ENCODE measurements at places on chromosomes 1 and 21.
A peak's percentile ranks its signal among the peaks of the same experiment; 100 is the strongest.

GRCh38 chr1:187078916-187079315, 250.2 kb downstream of the PLA2G4A start:
- no peaks in the 10 kb centered on the region for H3K27me3 ChIP-seq
- no peaks in the 10 kb centered on the region for H3K4me1 ChIP-seq
- DNase-seq, result no peak

- peaks cover 22% of the 10 kb centered on the region for H3K4me1 ChIP-seq
- DNase-seq, result no peak
- no peak overlapping the region for H3K4me3 ChIP-seq
- H3K36me3 ChIP-seq, result no peaks in the 10 kb centered on the region
Measured at GRCh38 chr1:178945763-178946266, 74.9 kb upstream of the ANGPTL1 start.

DNA sequence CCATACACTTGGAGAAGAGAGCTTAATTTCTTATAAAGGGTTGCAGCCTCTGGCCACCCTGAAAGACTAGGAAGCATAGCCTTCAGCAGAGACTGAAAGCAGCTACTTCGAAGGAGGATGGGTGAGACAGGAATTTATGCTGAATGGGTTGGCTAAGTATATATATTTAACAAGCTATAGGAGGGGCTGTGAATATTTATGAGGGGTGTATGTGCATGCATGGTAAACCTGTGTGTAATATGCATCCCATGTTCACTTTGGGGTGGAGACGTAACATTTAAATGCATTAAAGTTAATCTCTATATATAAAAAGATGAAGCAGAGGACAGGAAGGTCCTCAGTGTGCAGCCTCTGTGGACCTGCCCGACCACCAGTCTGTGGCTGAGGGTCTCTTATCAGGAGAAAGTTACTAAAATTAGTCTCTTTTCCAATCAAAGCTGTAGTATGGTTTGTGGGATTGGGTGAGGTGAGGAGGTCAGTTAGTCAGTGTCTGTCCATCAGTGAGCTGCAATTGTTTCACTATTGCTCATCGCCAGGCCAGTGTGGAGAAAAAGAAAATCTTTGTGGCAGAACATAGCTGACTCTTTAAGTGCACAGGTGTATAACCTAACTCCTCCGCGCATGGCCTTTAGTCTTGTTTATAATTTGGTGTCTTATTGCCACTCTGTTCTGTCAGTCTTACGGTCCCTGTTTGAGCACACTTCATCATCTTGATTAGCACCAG, 35.4 kb upstream of the DSCAM start:
- H3K36me3 ChIP-seq, result no peaks in the 10 kb centered on the region
- no peaks in the 10 kb centered on the region for H3K27me3 ChIP-seq
- no peak overlapping the region for H3K4me3 ChIP-seq
- no peaks in the 10 kb centered on the region for H3K4me1 ChIP-seq
- DNase-seq, result no peak
- H3K27ac ChIP-seq, result no peak overlapping the region

DNA sequence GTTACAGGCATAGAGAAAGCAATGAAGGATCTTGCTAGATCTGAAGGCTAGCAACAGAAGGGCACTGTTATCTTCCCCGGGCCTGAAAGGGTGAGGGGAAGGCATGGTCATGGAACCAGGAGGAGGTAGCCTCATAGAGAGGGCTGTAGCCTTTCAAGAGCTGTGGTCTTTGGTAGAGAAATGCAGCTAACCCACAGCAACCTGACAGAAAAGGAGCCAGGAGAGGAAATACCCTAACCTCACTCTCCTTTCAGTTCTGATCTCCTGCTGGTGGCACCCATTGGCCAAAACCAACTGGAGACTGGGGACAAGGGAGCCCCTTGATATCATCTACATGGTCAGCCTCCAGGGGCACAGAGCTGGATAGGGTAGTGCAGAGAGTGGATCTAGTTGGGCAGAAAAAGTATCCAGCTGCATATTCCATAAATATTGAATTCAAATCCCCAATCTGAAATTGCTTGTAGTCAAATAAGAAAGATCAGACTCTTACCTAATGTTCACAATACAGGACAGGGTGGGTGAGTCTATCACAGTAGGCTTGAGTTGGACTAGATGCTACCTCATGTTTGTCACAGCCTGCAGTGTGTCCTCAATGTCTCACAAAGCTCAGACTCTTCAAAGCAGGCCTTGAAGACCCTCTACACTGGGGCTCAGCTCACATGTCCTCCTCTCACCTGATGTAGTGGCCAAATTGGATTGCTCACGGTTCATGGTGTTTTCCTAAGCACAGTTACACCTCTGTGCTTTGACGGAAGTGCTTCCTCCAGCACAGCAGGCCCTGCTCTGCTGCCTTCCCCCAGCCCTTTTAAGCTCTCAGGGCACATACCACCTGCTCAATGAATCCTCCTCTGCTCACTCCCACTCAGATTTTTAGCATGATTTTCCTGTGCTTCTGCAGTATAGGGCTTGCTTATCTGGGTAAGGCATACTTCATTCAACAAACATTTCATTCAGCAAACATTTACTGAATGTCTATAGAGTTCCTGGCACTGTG, 74.1 kb upstream of the JUN start:
- H3K36me3 ChIP-seq, result no peaks in the 10 kb centered on the region
- H3K4me3 ChIP-seq, result no peak overlapping the region
- H3K4me1 ChIP-seq, result peaks cover 33% of the 10 kb centered on the region
- no peak overlapping the region for H3K27ac ChIP-seq
- no peak for DNase-seq

DNA sequence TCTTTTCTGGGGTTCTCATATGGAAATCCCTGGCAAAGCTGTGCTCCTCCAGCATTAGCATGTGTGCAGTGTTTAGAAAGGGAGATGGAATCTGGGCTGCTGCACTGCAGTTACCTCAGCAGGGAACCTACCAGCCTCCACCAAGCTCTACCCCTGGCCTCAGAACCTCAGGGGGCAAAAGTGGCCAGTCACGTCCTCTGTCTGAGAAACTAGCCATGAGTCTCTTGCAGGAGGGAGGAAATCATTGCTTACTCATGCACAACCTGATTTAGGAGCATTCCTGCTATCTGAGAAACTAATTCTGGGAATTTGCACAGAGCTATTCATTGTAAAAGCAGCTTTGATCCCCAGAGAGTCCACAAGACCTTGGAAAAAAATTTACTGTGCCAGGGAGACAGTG, 80.6 kb upstream of the IPO9 start:
- H3K4me1 ChIP-seq, result peaks cover 19% of the 10 kb centered on the region
- H3K27me3 ChIP-seq, result no peaks in the 10 kb centered on the region
- no peak for DNase-seq
- H3K27ac ChIP-seq, result no peak overlapping the region

- H3K27ac ChIP-seq, result no peak overlapping the region
- DNase-seq, result no peak
- no peaks in the 10 kb centered on the region for H3K27me3 ChIP-seq
- peaks cover 9% of the 10 kb centered on the region for H3K36me3 ChIP-seq
- H3K4me1 ChIP-seq, result peaks cover under 1% of the 10 kb centered on the region
Measured at GRCh38 chr1:20148571-20149500, 9.7 kb downstream of the PLA2G2F start.

- DNase-seq, result peak; percentile 65
- peak within 1 kb of the TSS; percentile 91 for H3K4me3 ChIP-seq
- H3K4me1 ChIP-seq, result peaks cover 33% of the 10 kb centered on the region
- peak within 1 kb of the TSS; percentile 34 for H3K27ac ChIP-seq
- H3K27me3 ChIP-seq, result no peaks in the 10 kb centered on the region
- H3K36me3 ChIP-seq, result peaks cover 15% of the 10 kb centered on the region
Measured at GRCh38 chr1:38941527-38942019, at the start of gene RHBDL2. Gene RHBDL2 (minus strand): TSS chr1:38941830. CDS start chr1:38919212, 22,618 bp downstream.

DNA sequence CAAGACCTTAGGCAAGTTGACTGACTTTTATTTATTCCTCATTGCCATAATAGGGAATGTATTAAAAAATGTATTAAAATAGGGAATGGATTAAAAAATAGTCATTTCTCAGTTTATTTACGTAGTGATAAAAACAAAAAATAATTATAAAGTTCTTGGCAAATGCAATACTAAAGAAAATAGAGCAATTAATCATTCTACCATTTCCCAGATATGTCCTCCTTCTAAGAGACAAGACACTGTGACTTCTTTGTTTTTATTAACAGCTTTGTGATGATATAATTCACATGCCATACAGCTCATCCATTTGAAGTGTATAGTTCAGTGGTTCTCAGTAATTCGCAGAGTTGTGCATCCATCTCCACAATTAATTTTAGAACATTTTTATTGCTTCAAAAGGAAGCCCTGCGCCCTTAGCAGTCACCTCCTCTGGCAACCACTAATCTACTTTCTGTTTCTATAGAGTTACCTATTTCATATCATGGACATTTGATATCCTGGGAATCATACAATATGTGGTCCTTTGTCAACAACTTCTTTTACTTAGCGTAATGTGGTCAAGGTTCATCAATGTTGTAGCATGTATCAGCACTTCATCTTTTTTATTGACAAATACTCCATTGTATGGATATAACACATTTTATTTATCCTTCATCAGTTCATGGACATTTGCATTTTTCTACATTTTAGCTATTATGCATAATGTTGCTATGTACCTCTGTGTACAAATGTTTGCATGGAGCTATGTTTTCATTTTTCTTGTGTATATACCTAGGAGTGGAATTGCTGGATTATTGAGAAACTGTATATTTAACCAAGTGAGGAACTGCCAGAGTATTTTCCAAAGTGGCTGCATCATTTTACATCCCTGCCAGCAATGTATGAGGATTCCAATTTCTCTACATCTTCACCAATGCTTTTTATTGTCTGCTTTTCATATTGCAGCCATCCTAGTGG, 5.6 kb downstream of the TBX19 start:
- no peaks in the 10 kb centered on the region for H3K27me3 ChIP-seq
- H3K4me1 ChIP-seq, result peaks cover 43% of the 10 kb centered on the region
- no peak overlapping the region for H3K4me3 ChIP-seq
- no peak for DNase-seq

DNA sequence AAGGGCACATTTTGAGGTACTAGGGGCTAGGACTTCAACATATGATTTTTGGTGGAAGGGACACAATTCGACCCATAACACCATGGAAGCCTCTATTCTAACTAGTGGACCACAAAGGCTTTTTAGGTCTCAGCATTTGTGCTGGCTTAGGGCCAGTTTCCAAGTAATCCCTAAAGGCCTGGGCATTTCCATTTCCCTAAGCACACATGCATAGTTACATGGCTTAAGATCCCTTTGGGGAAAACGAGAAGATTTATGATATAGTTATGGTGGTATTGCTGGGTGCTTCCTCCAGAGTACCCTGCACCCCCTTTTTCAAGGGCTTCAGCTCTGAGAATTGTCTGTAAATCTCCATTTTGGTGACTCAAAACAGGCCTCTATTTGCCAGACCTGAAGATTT, 28.2 kb upstream of the TMEM54 start:
- DNase-seq, result no peak
- peaks cover 7% of the 10 kb centered on the region for H3K36me3 ChIP-seq
- peaks cover 19% of the 10 kb centered on the region for H3K27me3 ChIP-seq
- peaks cover 25% of the 10 kb centered on the region for H3K4me1 ChIP-seq

- H3K27me3 ChIP-seq, result peaks cover 21% of the 10 kb centered on the region
- no peaks in the 10 kb centered on the region for H3K36me3 ChIP-seq
Measured at GRCh38 chr1:175114996-175115395, 47.4 kb downstream of the TNN start.

DNA sequence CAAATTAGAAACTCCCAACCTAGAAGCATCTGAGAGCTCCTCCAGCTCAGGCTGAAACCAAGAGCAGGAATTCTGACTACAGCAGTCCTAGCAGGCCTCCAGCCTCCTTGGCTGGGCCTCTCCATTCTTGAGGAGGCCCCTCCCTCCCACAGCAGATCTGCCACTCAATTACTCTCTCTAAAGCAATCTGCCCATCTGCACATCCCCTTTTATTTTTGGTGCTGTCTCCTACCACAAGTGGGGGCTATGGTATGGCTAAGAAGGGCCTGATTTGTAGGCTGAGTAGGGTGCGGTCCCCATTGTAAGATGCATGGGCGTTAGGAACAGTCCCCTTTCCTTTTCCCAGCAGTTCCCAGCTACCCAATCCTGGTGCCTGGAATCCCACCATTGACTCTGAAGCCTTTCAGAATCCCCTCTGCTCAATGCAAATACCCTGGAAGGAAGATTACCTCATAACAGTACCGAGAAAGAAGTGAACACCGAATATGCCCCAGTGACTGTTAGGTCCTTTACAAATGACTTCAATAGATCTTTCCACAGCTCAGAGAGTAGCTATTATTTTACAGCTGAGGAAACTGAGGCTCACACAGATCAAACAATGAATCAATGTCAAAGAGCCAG, 11.6 kb upstream of the TTC39A start:
- H3K27ac ChIP-seq, result no peak overlapping the region
- DNase-seq, result no peak
- no peak overlapping the region for H3K4me3 ChIP-seq
- H3K36me3 ChIP-seq, result peaks cover 13% of the 10 kb centered on the region
- no peaks in the 10 kb centered on the region for H3K27me3 ChIP-seq
- H3K4me1 ChIP-seq, result peaks cover 19% of the 10 kb centered on the region

DNA sequence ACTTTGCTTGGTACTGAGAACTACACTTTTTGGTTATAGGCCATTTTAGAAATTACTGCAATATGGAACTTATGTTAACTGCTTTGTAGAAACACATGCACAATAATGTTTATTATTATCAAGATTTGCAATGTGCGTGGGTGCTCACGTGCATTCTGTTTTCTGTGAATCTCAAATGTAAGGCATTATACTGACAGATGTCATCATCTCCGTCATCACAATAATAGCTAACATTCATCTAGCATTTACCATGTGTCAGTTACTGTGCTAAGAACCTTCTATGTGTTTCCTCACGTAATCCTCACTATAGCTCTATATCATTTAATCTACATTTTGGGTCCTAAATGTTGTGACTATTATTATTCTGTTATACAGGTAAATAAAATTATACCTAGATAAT, 1214.8 kb upstream of the ADGRL4 start:
- peaks cover 8% of the 10 kb centered on the region for H3K4me1 ChIP-seq
- H3K4me3 ChIP-seq, result no peak overlapping the region
- no peak overlapping the region for H3K27ac ChIP-seq
- H3K27me3 ChIP-seq, result no peaks in the 10 kb centered on the region
- no peak for DNase-seq
- no peaks in the 10 kb centered on the region for H3K36me3 ChIP-seq

DNA sequence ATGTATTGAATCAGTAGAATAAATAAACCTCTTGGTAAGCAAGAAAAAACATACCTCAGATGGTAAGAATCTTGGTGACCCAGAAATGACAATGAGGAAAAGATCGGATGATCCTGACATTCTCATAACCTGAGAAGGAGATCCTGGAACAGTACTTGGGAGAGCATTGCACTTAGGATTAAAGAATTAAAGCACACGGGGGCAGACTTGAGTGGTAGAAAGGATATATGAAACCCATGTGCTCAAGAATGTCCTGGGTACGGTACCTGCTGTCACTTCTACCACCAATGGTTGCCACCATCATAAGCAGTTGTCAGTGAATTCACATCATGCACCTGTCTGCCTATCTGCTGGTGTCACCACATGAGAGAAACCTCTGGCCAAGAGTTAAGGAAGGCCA, 108.9 kb upstream of the GJB5 start:
- no peaks in the 10 kb centered on the region for H3K4me1 ChIP-seq
- no peaks in the 10 kb centered on the region for H3K36me3 ChIP-seq
- no peak for DNase-seq
- no peak overlapping the region for H3K4me3 ChIP-seq

- DNase-seq, result no peak
- no peak overlapping the region for H3K4me3 ChIP-seq
- no peaks in the 10 kb centered on the region for H3K27me3 ChIP-seq
- no peak overlapping the region for H3K27ac ChIP-seq
Measured at GRCh38 chr1:4418021-4418420, 236.4 kb upstream of the AJAP1 start.

All from Calu3 (cell line).